ENCODE measurements at places on chromosomes 4 and X.
A peak's percentile ranks its signal among the peaks of the same experiment; 100 is the strongest.

DNA sequence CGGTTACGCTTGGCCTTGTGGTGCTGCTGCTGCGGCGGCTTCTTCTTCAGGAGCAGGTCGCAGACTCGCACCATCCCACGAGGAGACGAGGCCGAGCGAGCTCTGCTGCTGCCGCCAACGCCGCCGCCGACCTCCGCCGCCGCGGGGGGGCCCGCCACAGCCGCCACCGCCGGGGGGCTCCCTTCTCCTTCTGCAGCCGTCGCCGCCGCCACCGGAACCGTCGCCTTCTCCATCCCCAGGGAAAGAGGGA is 237 bp downstream of the ANKRD17 start:
- DNase-seq: no peak

DNA sequence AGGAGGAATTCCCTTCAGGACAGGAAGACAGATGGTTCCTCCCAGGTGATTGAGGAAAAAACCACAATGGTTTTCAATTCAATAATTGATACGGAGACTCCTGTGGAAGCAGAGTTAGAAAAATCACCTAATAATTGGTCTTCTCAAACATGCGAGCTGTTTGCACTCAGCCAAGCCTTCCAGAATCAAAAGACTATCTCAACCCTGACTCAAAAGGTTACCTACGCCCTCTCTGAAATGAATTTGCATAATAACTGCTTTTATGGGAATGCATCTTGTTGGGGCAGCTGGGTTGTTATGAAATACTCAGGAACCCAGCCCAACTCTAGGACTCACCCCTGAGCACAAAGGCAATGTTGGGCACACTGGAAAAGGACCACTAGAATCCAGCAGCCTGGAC is 66.9 kb upstream of the ARSJ start:
- DNase-seq: no peak

DNA sequence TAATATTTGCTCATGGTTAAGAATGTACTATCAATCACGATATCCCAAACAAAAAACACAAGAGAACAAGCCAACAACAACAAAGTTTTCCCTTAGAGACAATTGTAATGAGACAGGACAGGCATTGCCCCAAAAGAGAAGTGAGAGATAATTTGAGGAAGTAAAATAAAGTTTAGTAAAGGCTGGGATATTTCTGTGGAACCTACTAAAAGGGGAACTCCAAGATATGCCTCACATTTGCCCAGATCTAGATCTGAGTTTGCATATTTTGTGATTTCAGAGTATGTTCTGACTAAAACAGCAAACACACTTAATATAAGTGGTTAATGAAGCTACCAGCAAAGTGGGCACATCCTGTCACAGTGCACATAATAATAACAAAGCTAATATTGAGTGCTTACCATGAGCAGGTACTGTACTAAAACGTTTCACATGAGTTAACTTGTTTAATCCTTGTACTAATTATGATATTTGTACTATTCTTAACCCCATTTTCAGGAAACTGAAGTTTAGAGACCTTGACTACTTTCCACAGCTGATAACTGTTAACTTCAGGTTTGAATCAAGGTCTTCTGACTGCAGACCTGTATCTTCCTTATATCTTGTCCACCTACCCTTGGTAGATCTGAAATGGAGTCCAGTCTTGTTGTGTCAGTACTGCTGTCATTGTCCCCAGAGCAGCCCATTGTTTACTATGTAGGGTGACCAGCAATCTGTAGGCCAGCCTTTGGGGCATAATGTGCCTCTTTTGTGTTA is 26.0 kb upstream of the BMP2K start:
- DNase-seq: no peak

- no peak for DNase-seq
Measured at GRCh38 chr4:79673377-79673776, 265.3 kb upstream of the GK2 start.

- DNase-seq: peak; percentile 48
Measured at GRCh38 chr4:98663226-98664006, 5.0 kb upstream of the TSPAN5 start.

DNA sequence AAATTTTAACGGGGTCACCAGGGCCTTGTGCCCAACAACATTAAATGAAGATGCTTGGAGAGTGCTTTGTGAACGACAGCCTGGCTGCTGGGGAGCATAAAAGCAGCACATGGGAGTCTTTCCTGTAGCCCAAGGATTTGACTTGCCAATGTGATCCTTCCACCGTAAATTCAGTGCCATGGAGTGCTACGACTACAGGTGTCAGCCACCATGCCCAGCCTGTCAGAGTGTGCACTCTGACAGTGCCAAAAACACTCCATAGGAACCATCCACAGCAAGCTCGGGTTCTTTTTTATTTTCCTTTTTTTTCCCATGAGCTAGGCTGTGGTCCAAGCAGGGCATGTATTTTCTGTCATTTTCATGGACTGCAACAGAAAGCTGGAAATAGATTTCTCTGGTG is 156.9 kb downstream of the NLGN4X start:
- no peak for DNase-seq

DNA sequence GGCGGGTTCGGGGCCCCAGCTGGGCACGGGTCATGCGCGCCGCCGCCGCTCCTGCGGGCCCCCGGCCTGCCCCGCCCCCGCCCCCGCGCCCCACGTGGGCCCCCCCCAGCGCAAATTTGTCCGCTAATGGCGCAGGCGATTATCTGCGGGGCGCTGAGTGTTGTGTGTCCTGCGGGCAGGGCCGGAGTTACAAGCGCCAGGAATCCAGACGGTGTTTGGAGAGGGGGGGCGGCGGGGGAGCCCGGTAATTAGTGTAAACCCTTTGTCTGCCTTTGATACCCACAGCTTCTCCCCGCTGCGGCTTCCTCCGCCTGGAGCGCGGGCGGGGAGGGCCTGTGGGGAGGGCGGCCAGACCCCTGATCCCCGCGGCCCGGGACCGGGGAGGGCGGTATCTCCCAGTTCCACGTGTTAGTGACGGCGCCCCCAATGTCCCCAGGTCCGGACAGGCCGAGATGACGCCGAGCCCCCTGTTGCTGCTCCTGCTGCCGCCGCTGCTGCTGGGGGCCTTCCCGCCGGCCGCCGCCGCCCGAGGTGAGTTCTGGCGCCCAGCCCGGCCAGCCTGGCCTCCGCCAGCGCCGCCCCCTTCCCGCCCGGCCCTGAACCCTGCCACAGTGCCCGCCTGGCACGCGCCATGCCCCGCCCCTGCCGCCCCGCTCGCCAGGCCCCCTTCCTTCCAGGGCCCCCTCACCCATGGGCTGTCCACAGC is 761 bp downstream of the FGFRL1 start:
- DNase-seq: peak; percentile 34

- DNase-seq: no peak
Measured at GRCh38 chr4:89008166-89008565, 48.8 kb downstream of the FAM13A start.

DNA sequence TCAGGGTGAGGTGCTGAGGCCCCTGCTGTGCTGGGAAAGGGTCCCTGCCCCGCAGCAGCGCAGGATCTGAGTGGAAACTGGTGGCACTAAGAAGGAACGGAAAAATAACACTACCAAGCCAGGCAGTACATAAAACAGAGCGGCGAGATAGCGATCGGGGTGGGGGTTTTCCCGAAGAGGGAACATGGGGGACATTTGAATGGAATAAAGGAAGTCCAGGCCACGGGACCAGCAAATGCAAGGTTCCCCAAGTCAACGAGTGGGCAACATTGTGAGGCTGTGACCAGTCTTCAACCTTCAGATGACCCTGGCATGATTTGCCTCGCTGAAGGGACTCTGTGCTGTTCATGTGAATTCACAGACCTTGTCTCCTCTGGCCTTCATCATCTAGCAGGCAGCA is 13.7 kb downstream of the MSX1 start:
- DNase-seq: no peak

DNA sequence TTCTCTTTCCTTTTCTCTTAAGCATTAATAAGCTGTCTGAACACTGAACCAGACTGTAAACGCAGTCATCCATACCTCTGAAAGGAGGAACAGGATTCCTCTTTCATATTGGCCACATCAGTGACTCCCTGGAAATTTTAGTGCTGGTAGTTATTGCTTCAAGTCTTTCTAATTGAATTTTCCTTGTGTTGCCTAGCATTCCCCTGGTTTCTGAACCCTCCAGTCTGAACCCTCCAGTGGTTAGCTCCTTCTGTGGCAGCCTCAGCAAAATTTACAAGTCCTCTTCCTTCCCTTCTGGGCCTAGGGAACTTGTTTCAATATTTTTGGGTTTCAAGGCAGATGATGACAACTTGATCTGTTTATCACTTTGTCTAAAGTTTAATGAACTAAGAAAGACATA is 7.9 kb downstream of the SPARCL1 start:
- no peak for DNase-seq

DNA sequence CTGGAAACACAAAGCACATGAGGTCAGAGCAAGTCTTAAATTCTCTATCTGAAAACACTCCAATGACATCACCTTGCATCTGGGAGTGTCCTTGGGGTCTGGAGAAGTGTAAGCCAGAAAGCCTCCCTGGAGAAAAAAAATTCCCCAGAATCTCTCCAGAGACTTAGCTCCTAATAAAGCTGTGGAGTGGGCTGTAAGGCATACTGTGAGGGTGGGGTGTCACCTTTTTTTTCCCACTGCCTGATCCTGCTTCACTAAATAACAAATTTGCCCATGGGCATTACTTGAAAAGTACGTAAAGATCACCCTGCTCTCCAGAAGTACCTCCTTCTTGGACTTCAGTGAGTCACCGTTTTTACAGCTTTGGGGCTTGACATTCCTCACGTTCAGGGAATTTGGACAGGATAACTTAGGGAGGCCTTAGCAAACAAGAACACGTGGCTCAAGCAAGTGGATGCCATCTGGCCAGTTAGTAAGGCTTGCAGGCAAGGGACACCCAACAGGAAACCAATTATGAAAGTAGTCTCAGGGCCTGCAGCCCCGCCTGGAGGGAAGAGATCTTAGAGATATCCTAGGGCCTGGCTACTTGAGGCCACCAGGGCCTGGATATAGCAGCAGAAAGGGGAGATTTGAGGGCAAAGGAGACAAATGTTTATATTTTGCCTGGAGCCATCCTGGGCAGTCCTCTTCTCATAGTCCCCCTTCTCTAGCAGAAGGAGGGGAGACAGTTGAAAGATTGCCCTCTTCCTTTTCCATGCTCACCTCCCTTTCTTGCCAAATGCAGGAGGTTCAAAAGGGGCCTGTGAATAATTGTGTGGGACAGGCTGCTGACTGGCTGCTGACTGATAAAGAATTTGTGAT is 60.1 kb upstream of the PLAC1 start:
- DNase-seq: peak; percentile 96

GRCh38 chr4:38318737-38319455 is 345.1 kb upstream of the KLF3 start:
- DNase-seq: peak; percentile 91

- no peak for DNase-seq
Measured at GRCh38 chr4:102606846-102607450, 105.8 kb downstream of the NFKB1 start.

DNA sequence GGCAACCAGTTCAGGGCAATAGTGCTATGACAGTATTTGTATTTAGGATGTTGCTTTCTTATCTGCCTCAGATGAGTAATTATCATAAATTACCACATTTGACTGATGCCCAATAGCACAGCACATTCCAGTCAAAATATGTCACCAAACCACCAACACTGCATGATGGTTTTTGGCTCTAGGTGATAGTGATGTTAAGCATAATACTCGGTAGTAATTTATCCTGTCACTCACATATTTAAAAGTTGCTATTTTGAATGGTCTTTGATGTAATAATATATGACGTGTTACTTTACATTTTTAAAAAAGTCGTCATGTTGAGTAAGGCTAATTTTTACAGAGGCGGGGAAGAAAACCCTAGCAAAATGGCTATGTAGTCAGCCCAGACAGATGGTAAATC is 42.5 kb downstream of the UNC5C start:
- peak; percentile 56 for DNase-seq

DNA sequence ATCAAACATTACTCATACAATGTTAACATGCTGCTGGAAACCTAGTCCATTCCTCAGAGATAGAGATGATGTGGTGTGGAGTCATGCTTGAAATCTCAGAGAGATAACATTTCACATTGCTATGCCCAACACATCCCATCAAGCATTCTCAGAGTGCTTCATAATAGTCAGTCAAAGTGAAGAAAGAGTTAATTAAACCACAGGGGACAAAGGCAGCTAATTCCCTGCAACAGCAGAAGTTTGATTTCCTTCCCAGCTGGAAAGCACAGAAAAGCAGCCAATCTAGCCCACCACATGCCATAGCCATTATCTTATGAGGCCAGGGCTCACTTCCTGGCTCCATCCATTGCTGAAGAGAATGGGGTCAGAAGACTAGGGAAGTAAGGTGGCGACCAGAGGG is 8.9 kb downstream of the KDR start:
- DNase-seq: peak; percentile 46

DNA sequence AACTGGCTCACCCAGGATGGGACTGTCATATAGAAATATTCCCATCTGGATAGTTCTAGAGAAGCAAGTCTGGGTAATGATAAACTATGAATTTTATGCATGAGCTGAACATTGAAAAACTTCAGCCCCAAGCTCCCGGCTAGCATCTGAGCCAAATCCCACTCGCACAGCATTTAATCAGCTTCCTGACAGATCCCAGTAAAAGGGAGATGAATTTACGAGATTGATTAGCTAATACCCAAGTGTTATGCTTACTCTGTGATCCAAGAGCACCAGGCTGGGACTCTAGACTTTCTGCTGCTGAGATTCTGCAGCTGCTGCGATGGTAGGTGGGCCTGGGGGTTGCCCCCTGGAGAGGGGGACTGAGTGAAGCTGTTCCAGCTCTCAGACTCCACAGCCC is 28.0 kb downstream of the FRMPD3 start:
- DNase-seq: no peak

DNA sequence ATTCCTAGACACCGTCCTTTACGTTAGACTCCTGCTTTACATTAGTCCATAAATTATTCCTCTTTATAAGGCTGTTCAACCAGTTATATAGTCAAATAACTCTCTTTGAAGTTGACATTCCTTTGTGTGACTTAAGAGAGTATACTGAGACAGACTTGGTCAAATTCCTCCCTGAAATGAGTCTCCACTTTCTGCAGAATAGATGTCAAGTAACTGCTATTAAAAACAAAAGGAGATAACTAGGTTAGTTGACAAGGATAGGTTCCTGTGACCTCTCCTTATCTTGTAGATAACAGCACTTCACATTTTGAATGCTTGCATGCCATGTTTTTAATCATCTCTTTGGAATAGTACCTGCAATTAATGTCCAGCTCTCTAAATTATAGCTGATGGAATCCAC is 5.7 kb downstream of the GUCY1A1 start:
- DNase-seq: peak; percentile 45

- DNase-seq: peak; percentile 23
Measured at GRCh38 chr4:159238631-159239030, 135.8 kb downstream of the RAPGEF2 start.

GRCh38 chr4:124437853-124438495 is 274.6 kb downstream of the ANKRD50 start:
- DNase-seq: peak; percentile 75

Measured in PC-3 (cell line).